ENCODE measurements at places on chromosomes 1 and 21.

GRCh38 chr1:67579623-67580394, 105.2 kb upstream of the GADD45A start:
- no peak for DNase-seq

DNA sequence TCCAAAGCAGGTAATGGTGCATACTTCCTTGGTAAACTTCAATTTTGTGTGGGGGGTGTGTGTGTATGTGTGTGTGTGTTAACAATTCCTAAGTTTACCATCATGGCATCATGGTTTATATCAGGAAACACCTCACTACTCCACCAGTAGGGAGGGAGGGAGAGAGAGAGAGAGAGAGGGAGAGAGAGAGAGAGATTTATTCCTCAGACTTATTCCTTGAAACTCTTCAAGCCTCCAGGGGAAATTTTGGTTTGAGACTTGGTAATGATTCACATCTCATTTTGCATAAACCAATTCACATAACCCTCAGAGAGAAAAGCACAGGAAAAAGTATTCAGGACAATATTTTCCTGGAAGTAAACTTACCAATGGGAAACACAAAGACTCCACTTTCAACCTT, 115.0 kb downstream of the TTLL7 start:
- DNase-seq, result no peak

DNA sequence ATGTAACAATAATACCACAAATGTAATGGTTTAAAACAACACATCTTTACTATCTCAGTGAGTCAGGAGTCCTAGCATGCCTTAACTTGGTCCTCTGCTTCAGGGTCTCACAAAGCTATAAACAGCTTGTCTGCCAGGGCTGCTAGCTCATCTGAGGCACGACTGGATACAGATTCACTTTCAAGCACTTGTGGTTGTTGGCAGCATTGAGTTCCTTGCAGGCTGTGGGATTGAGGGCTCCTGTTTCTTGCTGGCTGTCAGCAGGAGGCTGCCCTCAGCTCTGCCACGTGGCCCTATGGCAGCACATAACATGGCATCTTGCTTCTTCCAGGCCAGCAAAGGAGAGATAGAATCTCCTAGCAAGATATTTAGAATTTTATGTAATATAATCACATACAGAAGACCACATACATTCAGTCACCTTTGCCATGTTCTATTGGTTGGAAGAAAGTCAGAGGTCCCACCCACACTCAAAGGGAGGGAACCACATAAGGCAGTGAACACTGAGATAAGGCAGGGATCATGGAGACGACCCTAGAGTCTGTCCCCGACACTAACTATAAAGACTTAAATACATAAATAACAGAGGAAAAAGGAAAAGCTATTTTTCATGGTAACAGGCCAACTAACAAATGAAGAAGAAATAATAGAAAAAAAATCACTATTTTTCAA, 18.9 kb upstream of the IPP start:
- no peak for DNase-seq

DNA sequence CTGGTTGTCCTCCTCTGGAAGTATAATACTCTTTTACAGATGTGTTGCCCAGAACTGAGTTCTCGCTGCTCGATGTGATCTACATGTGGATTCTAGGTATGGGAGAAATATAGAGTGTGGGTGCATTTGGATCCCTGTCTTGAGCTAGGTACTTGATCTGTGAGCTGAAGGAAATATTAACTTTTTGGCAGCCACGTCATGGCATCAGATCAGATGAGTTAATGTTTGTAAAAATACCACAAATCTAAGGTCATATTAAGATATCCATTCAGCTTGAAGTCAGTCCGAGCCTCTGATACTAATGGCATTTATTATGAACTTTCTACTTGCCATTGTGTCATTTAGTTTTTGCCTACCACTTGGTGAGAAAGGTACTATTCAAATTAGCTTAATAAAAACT, 24.6 kb downstream of the MAPKAPK2 start:
- DNase-seq, result no peak

DNA sequence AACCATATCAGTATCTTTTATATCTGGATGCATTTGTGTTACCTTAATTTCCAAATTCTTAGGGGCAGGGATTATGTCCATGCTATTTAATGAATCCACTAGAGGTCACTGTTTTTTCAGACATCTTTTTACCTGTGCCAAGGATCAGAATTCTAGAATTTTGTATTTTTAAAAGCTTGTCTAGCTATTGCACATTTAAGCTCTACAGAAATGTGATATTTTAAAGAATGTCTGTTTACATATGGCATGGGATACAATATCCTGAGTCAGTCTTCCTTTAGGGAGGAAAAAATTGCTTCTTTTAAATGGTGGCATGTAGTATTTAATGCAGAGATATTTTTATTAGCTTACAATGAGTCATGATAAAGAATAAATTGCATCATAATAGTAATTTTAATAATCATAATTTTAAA, 11.3 kb downstream of the RPAP2 start:
- DNase-seq, result no peak

- no peak for DNase-seq
These were observed 469.3 kb downstream of the LTN1 start for GRCh38 chr21:28523367-28523766.

DNA sequence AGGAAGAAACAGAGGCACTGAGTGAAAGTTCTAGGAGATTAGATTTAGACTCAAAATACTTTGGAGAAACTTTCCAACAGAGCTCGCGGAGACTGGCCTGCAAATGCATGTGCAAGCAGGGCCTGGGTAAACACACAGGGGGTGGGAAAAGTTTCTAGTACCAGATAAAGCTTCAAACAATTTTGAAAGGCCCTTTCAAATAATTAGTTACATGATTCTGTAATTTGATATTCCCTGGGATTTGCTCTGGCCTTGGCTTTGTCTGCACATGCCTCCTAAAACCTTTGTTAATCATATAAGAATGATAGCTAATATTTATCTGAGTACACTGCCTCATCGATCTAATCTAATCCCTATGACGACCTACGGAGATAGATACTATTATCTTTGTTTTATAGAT, 31.3 kb downstream of the VTCN1 start:
- no peak for DNase-seq

- DNase-seq, result peak; percentile 54
These were observed 73.0 kb downstream of the GNG12 start for GRCh38 chr1:67760030-67760821.

GRCh38 chr1:84888753-84889152, 4.3 kb downstream of the LPAR3 start:
- DNase-seq, result no peak

DNA sequence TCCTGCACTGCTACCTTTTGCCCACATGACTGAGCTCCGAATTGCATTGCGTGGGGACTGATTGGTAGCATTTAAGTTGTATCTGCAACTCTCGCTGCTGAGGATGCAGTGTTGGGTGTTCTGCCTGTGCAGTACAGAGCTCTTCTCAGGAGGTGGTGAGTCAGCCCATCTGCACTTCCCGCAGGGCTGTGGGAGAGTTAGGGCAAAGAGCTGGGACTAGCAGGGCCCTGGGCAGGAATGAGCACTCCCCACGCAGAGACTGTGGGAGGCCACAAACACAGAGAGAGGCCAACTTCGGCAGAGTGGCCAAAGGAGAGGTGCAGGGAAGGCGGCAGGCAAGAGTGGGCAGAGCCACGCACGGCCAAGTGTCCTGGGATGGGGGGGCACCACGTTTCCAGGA, 244.7 kb downstream of the SIPA1L2 start:
- DNase-seq, result no peak

All from stimulated activated CD4-positive, alpha-beta T cell treated with anti-CD3 and anti-CD28 coated beads, Interleukin-4, amount 100 ng/mL, for 4 hours (primary cell).